ENCODE measurements at places on chromosomes 1 and 21. TPM values are rescaled to one million over a fixed set of nuclear protein-coding genes. Genes with fewer than 3 reads are reported as not detected.

The ALX3 gene
- total RNA-seq: not detected

The ZNF692 gene
- 6.6 TPM for total RNA-seq

- no peak for DNase-seq
These were observed 114.6 kb downstream of the MRPS6 start for GRCh38 chr21:34187935-34188334.

GRCh38 chr1:57252597-57253294 lies 171.1 kb downstream of the DAB1 start:
- DNase-seq: no peak

DNA sequence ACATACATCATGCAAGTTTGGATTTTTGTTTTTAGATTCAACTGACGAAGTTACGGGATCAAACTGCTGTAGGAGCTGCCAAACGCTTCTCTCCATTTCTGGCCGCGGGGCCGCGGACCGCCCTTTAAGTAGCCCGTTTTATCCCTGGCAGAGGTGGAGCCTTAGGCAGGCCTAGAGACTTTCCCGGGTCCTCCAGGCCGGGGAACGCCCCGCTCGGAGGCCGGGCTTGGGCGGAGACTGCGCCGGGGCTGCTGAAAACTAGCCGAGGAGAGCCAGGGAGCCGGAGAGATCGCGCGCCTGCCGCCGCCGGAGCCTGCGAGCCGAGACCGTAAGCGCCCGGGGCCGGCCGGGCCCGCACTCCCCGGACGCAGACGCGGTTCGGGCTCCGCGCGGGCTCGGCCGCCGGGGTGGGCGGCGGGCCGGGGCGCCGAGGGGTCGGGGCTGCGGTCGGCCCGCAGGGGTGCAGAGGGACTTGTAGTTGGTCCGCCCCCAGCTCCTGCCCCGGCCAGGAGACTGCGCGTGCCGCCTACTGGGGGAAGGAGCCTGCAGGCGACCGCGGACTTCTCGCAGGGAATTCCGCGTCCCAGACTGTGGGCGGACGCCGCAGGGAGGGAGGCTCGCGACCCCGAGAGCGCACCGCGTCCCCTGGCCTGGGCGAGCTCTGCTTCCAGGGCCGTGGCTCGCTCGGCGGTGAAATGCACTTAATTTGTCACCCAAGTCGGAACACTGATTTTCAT lies at the start of gene EPHX1:
TSS of gene EPHX1 (plus strand) at position 283 of the 737 bp plus-strand sequence. CDS start 18,606 bp downstream, outside the sequence.
- peak; percentile 86 for DNase-seq

Data from dermis microvascular lymphatic vessel endothelial cell (primary cell).